ENCODE measurements at places on chromosomes 6 and 20.

DNA sequence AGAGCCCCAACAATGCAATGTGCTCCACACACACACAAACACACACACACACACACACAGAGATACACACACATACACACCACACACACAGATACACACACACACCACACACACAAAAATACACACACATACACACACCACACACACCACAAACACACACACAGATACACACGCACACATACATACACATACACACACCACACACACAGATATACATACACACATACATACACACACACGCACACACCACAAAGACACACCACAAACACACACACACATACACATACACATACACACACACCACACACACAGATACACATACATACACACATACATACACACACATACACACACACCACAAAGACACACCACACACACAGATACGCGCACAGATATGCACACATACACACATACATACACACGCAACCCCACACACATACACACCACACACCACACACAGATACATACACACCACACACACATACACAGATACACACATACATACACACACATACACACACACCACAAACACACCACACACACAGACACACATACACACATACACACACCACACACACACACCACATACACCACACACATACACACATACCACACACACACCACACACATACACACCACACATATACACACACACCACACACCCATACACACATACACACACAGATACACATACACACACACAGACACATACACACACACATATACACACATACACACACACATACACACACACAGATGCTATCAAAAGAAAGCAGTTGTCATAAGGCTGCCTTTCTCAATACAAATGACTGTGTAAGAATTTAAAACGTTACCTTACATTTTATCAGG, 128.0 kb downstream of the FOXC1 start:
- DNase-seq, result no peak

- no peak for DNase-seq
Measured at GRCh38 chr20:49646528-49646927, 67.2 kb downstream of the B4GALT5 start.

GRCh38 chr20:48215536-48215935, 430.3 kb upstream of the SULF2 start:
- no peak for DNase-seq

DNA sequence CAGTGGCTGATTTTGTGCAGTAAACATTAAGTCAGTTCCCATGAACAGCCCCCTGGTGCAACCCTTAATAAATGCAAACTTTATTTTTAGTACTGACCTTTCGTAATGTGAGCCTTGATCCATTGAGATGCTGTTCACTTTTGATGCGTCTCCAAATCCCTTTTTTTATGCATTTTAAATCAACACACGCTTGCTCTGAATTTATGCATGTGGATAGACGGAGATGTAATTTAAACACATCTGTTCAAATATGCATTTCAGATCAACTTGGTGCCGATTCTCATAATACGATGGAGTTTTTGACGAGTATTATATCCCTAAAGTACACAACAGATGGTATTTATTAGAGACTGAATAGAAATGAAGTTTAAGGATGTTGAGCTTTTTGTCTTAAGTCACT, 505.7 kb downstream of the CDKAL1 start:
- peak; percentile 32 for DNase-seq

DNA sequence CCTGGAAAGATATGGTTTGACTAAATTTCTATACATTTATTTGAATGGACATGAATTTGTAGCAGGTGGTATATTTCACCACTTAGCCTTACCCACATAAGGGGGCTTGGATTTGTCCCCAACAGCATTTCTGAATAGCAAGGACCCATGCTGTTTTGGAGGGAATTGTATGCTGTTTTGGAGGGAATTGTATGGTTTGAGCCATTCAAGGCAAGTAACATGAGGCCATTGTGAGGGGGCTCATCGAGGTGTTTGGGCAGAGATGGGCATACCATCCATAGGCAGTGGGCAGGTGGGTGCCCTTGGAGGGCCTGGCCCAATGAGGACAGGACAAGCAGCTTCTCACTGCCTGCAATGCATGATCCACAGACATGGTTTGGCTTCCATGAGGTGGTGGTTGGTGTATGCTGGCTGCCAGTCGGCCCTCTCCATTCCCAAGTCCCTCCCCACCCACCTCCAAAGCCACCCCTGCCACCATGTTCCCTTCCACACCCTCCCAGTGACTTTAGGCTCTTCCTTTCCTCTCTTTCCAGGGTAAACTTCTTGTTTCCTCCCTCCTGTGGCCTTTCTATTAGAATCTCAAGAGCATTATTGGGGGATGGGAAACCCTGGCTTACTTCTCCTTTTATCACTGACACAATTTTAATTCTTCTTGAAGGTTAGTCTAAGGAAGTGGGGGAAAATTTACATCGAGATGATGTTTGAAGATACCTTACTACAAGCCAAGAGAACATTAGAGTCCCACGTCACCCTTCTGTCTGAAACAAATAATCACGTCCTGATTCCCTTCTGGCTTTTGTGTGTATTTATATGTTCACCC, 13.2 kb upstream of the PXDC1 start:
- DNase-seq, result no peak

DNA sequence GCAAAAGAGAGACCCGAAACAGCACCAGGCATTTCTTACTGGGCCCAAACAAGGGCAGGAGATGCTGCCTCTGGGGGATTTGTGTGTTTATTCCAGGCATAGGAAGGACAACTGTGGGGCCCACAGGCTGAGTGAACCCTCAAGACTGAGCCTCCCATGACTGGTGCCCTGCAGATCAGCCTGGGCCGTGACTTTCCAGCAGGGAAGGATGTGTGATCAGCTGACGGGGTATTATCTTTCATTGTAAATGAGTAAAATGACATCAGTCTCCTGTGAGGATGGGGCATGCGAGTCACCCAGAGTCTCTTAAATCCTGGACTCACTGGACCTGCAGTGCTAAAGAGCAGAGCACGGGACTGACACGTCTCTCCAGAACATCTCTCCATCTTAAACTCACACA, 3.9 kb upstream of the TEAD3 start:
- DNase-seq, result no peak

DNA sequence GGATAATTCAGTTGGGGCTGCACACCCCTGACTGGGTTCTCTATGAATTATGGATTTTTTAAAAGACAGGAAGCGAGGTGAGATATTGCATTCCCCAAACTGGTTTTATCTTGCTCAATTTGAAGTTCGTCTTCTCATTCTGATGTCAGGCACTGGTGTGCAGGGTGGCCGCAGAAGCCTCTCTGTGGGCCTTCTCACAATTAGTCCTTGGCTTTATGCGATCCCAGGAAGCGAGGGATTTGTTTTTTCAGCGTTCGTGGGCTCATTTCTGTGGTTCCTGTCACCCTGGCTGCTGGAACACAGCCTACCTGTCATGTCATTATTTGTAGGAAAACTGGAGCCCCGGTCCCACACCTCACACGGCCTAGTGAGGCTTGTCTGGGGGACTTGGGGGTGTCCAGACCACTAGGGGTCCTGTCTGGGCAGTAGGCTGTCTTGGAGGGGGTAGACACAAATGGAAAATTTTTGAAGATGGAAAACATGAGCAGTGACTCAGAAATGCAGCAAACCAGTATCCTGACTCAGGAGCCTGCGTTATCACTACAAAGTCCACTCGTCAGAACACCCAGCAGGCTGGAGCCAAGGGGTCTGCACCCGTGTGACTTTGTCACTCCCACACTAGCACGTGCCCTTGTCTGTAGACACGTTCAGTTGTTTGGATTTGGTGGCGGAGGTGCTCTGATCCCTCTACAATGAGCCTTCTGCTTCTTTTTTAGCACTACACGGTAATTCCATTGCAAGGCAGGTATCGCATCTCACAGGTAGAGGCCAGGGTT, 42.2 kb downstream of the GNAS-AS1 start:
- DNase-seq, result no peak

DNA sequence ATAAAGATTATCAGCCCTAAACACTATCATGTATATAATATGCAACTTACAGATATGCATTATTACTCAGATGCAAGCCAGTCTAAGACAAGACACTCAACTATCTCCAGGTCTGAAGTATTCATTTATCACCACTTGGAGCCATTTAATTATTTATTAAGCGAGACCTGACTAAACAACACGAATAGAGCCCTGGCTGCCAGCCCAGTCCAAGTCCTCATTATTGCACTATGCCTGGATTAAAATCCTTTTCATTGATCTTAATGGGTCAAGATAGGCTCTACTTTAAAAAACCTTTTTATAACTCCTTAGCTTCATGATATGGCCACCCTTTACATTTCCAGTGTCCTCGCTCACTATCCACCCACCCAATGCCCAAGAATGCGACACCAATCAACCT, 183.1 kb upstream of the MARCKS start:
- DNase-seq, result no peak

- DNase-seq, result no peak
Measured at GRCh38 chr6:123655521-123656306, 19.0 kb upstream of the TRDN start.

DNA sequence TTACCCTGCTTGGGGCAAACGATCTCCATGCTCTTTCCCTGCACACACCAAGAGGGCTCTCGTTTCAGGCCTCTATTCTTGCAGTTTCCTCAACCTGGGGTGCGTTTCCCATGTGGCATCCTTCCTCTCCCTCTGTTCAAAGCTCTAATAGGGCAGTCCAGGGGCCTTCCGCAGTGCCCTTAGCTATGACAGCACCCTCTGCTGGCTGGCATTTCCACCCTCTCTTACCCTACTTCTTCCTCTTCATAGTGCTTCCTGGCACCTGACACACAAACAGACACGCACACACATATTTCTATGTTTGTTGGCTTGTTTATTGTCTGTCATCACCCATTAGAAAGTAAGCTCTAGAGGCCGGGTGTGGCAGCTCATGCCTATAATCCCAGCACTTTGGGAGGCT, 294.0 kb downstream of the CLIC5 start:
- no peak for DNase-seq
